ENCODE measurements at places on chromosomes 7 and 10. TPM values are rescaled to one million over a fixed set of nuclear protein-coding genes. Genes with fewer than 3 reads are reported as not detected.

GRCh38 chr7:136687693-136688322 is 180.6 kb upstream of the CHRM2 start:
- DNase-seq = no peak

GRCh38 chr10:1324903-1325302 is 268.7 kb downstream of the WDR37 start:
- DNase-seq = no peak

GRCh38 chr10:113362645-113363091 is 190.2 kb upstream of the HABP2 start:
- no peak for DNase-seq

- DNase-seq = no peak
Measured at GRCh38 chr7:2523461-2523936, 3.9 kb downstream of the LFNG start.

DNA sequence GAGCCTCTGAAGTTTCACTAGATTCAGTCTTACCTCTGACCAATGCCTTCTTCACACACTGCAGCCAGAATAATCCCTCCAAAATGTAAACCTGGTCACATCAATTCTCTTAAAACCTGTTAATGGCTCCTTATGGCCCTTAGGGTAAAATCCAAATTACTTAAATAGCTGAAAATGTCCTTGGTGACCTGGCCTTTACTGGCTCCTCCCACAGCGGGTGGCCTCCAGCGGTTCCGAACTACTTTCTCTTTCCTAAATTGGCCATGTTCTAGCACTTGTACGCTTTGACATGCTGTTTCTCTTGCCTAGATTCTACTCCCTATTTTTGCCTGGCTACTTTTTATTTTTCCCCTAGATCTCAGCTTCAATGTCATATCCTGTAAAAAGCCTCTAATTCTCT is 36.1 kb downstream of the AGK start:
- DNase-seq = no peak

DNA sequence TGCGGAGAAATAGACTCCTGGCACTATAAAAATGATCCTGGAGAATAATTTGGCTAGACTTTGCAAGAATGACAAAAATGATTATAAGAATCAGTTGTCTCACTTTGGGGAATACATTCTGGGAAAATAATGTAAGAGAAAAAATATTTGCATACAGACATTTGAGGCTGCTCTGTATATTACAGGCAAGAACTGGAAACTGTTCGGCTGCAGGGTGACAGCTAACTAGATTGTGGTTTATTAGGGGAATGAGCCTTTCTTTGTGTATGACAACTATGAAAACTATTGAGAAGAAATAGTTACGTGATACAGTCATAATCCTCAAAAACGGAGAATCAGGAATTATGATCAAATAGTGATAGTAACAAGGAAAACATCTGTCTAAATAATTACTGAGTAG is 8.6 kb downstream of the TRIM56 start:
- DNase-seq = no peak

DNA sequence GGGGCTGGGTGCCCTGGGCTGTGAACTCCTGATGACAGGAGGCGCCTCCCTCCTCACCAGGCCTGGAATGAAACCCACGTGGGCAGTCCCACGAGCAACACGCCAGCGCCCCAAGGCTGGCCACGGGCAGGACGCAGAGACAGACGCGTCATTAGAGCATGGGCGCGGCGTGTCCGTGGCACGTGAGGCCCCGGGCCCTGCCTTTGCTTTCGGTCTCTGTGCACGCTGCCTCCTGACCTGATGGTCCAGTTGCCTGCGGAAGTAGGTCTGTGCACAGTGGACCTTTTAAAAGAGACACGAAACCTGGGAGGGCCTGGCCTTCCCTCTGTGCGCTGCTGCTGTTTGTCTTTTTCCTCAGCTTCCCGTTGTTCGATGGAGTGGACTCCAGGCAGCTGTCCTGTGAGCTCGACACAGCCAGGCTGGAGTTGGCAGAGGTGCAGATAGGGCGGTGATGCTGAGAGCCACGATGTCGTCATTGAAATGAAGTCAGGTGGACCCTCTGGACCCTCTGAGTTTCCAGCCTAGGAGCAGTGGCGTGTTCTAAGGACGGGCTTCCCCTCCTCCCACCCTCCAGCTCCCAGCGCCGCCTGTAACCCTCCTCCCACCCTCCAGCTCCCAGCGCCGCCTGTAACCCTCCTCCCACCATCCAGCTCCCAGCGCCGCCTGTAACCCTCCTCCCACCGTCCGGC is 40.1 kb upstream of the CFAP46 start:
- no peak for DNase-seq

DNA sequence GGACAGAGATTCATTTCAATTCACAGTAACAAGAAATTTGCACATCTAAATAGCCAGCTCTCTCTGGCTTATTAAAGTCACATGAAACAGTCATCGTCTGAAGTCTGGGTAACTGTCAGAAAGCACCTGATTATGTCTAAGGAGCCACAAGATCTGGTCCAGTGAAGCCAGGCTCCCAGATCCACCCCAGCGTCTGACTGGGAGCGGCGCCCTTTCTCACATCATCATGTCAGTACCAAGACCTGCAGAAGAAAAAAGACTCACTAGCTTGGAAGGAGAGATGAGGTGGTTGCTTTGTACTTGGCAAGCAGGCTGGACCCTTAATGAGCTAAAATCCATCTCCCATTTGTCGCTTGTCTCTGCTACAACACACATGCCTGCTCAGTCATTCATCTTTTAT is 58.4 kb downstream of the VOPP1 start:
- no peak for DNase-seq

DNA sequence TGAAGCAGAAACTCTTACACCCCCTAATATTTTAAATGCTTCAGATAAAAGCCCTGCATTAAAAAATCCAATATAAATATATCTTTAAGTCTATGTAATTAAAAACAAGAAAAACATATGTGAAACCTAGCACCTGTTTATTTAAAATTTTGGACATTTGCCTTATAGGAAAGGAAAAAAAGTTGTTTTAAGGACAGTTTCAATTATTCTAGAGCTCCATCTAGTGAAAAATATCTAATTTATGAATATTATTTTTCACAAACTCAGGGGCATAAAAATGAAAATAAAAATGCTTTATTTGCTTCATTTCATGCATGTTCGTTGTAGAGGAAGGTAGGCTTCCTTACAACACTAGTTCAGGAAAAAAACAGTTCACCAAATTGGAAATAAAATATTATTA is 26.1 kb downstream of the ENKUR start:
- DNase-seq = no peak

GRCh38 chr10:125003901-125004467 is 62.1 kb downstream of the ZRANB1 start:
- DNase-seq = no peak

DNA sequence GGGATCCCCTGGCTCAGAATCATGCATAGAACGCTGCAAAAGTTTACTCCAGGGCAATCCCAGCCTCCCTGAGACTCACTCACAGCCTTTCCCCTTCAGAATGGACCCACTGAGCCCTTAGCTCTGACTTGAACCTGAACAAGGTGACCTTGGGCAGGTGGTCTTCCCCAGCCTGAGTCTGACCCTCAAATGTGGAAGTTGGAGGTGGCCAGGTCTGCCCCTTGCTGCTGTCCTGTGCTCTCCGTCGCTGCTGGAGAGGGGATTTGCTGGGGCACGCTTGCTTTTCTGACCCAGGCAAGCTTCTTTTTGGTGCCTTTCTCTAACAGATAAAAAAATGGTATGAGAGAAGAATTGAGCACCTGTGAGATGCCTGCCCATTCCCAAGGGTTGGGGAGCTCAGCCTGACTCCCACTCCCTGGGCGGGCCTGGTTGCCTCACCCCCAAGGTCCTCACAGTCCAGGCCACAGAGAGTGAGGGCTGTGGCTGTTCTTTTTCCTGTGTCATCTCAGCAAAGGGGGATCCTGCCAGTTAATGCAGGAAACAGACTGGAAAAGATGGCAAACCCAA is 46.6 kb upstream of the IGFBP3 start:
- DNase-seq = no peak

DNA sequence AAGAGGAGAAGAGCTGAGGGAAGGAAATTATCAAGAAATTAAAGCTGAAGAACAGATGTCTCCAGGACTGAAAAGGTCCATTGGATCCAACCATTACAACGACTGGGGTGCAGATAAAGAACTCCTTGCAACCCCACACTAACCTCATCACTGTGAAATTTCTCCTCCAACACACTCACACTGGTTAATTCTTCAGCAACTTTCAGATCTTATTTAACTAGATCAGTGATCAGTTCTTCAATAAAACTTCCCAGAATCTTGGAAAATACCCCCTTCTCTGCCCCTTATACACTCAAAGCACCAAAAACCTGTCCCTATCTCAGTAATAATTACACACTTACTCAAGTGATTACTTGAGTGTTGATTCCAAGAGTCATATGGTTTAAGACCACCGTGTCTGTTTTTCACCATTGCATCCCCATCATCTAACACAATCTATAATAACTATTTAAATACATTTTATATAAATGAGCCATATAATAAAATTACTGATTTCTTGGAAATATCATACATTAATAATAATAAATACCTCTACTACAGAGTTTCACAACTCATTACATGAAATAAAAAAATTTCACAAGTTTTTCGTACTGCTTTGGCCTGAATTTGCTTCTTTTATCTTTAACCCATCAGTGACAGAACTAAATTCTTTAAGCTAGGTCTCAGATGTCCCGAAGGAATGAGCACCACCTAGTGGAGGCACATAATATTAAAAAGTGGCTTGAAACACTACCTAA is 123.7 kb downstream of the MPP7 start:
- peak; percentile 56 for DNase-seq

DNA sequence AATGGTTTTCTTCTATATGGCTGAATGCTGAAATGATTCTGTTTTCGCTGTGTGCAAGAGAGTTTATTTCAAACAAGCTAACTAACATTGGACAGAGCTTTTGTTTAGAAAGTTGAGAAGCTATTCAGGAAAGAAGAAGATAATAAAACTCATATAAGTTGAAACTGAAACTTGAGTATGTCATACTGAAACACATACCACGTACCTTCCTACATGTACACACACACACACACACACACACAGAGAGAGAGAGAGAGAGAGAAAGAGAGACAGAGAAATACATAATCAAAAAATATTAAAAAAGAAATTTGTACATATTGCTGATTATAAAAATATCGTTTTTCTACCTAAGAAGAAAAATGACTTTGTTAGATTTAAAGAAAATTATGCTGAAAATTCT is 561.9 kb upstream of the KCND2 start:
- no peak for DNase-seq

DNA sequence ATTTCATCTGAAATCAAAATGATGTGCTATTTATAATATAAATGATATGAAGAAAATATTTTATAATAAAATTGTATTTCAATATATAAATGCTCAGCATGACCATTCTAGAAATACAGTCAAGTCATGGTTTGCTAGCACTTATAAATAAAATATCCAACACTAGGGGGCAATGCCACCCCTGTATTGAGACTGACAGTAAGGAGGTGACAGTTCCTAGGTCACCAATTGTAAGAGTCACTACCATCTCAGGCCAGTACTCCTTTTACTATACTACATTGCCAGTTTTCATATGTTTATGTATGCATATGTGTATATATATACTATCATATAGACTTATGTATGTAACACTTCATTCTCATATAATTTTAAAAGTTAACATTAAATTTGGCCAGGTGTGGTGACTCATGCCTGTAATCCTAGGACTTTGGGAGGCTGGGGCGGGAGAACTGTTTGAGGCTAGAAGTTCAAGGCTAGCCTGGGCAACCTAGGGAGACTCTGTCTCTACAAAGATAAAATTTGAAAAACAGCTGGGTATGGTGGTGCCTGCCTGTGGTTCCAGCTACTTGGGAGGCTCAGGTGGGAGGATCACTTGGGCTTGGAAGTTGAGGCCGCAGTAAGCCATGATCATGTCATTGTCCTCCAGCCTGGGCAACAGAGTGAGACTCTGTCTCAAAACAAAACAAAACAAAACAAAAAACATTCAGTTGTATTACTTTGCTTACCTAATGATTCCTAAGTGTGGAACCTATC is 2.4 kb upstream of the CNOT4 start:
- DNase-seq = no peak

- DNase-seq = no peak
Measured at GRCh38 chr10:28793482-28793881, 116.2 kb downstream of the BAMBI start.

- no peak for DNase-seq
Measured at GRCh38 chr7:54782829-54783228, 23.8 kb upstream of the SEC61G start.

DNA sequence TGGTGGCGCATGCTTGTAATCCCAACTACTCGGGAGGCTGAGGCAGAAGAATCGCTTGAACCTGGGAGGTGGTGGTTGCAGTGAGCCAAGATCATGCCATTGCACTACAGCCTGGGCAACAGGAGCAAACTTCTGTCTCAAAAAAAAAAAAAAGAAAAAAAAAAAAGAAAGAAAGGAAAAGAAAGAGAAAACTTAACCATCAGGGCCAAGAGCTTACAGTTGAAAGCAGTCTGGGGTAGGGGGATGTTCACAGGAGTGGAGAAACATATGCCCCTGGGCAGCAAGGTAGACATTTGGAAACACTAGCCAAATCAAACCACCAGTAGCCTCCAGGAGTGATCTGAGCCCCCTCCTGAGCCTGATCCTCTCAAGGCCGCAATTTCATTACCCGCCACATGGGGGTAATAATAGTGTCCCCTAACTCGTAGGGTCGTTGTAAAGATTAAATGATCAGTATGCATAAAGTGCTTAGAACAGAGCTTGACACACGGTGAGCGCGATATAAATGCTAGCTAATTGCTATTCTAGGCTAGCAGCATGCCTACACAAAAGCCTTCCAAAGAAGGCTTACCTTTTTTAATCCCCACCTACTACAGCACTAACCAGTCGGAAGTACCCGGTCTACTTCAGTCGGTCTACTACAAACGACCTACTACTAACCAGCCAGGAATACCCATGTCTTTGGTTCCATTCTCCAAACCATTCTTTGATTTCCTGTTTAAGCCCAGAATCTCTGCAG is 274.3 kb upstream of the NEBL start:
- DNase-seq = no peak

DNA sequence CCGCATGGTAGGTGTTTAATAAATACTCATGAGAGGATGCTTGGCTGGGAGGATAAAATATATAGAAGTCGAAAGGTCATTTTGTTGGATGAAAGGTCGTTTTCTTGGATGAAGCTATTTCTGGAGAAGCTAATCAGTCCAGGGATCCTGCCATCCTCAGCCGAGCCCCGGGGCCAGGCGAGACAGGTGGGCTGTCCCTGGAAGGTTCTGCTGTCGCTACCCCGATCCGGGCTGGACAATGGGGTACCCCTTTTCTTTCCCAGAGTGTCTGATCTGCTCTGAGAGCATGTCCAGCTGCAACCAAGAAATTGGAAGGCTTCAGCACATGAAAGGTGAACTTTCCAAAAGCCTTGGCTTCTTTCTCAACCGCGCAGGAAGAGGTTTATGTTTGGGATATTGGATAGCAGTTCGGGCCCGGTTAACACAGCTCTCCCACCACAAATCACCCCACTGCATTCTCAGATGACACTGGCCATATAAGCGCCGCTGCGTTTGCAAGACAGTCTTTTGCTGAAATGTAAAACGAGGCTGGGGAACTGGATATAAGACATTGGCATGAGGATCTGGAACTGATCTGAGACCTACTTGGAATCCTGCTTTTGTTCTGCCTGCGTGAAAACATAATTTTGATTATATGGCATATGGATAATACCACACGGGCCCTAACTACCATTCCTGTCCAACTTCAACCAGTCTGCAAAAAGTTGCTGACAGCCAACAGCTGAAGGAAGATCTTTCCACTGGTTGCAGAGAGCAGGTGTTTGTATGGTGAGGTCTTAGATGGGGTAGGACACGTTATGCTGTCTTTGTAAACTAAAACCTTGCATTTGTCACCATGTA is 31.2 kb upstream of the MSRB2 start:
- no peak for DNase-seq

Gene HOXA5
- 23.5 TPM for total RNA-seq

Gene ATE1
- total RNA-seq = 21.9 TPM

Gene ZNF503
- 12.4 TPM for total RNA-seq

Gene WEE2
- not detected for total RNA-seq

Gene RHEB
- 79.2 TPM for total RNA-seq

Gene VWA2
- total RNA-seq = 0.05 TPM

Gene GJD4
- not detected for total RNA-seq
